NCI-H524 (cell line): ENCODE measurements at places on chromosomes 7 and 10.

DNA sequence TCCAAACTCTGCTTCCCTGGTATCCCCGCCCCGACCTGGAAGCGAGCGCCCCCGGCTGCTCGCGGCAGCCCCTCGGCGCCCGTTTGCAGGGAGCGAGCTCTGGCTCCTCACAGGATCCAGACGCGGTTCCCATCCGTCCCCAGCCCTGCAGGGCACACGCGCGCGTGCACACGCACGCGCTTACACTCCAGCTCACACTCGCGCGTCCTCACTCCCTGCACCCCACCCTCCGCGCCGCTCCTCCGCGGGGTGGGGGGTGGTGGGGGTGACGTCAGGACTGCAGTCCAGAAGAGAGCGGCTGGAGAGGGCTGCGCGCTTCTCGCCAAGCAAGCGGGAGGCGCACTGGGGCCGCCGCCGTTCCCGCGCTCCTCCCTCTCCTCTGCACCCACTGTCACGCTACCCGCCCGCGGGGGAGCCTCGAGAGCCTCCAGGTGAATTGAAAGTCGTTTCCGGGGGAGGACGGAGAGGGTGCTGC lies 255.6 kb downstream of the OTUD1 start:
- peak; percentile 34 for DNase-seq

GRCh38 chr10:24360282-24361127 lies 151.6 kb downstream of the KIAA1217 start:
- DNase-seq, result peak; percentile 31

GRCh38 chr7:28165261-28165660 lies 15.3 kb downstream of the JAZF1 start:
- DNase-seq, result no peak

DNA sequence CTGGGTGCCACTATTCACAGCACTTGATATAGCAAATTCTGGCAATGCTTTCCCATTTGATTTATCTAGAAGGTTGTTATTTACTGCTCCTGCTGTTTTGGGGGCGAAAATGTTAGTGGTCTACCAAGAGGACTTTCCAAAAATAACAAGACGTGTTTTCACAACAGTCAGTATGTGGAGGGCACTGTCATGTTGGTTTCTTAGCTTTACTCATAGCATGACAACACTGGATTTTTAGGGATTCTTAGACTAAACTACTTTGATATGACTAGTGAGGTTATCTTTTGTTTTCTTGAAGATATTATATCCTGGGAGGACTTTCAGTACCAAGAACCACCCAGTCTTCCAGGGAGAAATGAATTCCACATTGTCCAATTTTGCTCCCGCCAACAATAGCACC lies 49.4 kb downstream of the NUDCD3 start:
- DNase-seq, result no peak

- DNase-seq, result no peak
Observed at GRCh38 chr10:3516234-3516922, 268.6 kb downstream of the KLF6 start.

DNA sequence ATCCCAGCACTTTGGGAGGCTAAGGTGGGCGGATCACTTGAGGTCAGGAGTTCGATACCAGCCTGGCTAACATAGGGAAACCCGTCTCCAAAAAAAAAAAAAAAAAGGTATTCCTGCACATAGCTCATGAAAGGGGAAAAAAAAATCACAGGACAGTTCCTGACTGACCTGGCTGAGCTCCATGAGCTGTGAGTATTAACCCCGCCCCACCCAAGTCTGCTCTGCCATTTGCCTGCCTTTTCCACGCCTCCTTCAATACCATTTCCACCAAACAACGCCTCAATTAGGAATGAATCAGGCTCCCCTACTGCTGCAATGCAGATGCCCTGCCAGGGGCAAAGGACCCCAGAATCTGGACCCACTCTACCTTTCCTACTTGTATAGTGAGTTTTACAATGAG lies 55.0 kb downstream of the PDIA4 start:
- DNase-seq, result no peak

GRCh38 chr7:28575241-28575643 lies 162.9 kb downstream of the CREB5 start:
- no peak for DNase-seq

- DNase-seq, result no peak
Observed at GRCh38 chr10:76647301-76647700, 990.3 kb downstream of the KCNMA1 start.

- no peak for DNase-seq
Observed at GRCh38 chr10:104540181-104540580, 100.9 kb upstream of the SORCS3 start.

GRCh38 chr10:100183481-100183880 lies 2.3 kb downstream of the ERLIN1 start:
- peak; percentile 9 for DNase-seq

DNA sequence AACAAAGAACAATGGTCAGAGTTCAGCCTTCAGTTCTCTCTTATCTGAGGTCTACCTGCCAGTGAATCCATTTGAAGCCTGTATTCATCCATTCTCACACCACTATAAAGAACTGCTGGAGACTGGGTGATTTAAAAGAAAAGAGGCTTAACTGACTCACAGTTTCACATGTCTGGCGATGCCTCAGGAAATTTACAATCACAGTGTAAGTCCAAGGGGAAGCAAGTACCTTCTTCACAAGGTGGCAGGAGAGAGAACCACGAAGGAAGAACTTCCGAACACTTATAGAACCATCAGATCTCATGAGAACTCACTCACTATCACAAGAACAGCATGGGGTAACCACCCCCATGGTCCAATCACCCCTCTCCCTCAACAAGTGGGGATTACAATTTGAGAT lies 33.0 kb upstream of the SLC25A13 start:
- DNase-seq, result no peak

DNA sequence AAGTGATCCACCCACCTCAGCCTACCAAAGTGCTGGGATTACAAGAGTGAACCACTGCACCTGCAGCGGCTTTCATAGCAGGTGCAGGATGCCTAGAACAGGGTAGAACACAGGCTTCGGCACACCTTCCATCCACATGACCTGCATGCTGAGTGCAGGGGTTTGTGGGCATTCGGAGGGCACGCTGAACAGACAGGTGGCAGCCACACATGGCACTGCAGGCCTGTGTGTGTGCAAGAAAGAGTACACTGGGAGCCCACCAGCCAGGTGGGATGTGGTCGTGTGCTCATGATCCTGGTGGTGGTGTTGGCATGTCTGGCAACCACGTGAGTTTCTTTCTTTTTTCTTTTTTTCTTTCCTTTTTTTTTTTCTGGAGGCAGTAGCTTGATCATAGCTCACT lies 38.4 kb downstream of the GRID2IP start:
- no peak for DNase-seq

GRCh38 chr10:116183733-116184511 lies 89.1 kb downstream of the GFRA1 start:
- DNase-seq, result peak; percentile 72

GRCh38 chr10:125882596-125882995 lies 1.5 kb upstream of the DHX32 start:
- DNase-seq, result no peak

DNA sequence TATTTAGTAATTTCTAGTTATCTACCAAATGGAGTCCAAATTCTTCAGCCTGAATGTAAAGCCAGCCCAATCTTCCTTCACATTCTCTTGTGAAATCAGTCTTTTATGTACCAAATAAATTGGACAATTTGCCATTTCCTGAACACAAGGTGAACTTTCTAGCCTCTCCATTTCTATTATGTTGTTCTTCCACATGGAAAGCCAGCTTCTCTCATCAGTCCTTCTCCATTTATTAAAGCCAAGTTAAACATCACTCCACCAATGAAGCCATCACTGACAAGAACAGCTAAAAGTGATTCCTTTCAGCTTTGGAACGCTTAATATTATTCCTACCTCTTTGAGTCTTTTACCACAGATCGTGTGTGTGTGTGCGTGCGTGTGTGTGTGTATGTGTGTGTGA lies 88.4 kb downstream of the VPS41 start:
- DNase-seq, result no peak

GRCh38 chr10:18293536-18294510 lies 153.6 kb downstream of the CACNB2 start:
- DNase-seq, result no peak

DNA sequence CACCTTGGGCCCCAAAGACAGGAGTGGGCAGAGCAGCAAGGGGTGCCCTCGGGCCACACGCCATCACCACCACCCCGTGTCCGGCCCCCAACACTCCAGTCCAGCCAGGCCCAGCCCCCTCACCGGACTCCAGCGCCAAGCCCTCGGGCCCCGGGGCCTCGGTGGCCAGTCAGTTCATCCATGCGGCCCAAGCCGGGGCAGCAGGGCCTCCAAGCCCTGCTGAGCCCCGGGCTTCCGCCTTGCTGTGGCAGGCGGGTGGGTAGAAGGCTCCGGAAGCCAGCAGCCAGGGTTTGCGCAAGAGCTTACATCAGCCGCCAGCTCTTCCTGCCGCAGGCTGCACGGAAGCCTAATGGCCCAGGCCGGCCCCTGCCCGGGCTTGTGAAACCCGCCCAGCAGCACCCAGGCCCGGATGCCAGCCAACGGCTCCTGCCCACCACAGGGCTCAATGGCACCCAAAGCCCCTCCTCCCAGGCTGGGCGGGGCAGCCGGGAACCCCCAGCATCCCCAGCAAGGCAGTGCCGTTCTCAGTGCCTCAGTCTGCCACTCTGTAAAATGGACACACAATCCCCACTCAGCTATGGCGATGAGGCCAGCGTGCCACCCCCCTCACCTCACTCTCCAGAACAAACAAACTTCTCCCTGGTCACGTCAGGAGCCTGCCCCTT lies 26.5 kb downstream of the TNRC18 start:
- no peak for DNase-seq

GRCh38 chr7:72152161-72153131 lies 259.7 kb downstream of the CALN1 start:
- DNase-seq, result no peak

GRCh38 chr7:2558629-2559282 lies at the start of gene IQCE:
IQCE (plus strand) TSS chr7:2558979; CDS start chr7:2559182, 203 bp downstream.
- peak; percentile 71 for DNase-seq

DNA sequence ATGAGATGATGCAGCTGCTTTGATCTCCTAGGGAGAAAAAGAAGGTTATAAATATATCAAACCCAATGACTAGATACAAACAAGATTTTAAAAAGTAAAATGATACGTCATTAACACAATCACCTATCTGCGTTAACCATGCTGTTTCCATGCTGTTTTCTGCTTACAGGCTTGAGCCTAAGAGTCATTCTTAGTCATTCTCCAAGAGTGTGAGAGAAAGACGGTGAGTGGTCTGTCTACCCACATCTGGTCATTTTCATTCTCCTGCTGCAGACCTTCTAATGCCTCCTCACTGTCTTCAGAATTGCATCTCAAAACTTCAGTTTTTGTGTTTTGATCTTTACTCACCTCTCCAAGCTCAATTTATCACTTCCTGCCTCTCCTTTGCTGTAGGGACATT lies 98.0 kb upstream of the ELMO1 start:
- DNase-seq, result no peak
